AG04449 (cell line): ENCODE measurements at places on chromosomes 11 and 22.

DNA sequence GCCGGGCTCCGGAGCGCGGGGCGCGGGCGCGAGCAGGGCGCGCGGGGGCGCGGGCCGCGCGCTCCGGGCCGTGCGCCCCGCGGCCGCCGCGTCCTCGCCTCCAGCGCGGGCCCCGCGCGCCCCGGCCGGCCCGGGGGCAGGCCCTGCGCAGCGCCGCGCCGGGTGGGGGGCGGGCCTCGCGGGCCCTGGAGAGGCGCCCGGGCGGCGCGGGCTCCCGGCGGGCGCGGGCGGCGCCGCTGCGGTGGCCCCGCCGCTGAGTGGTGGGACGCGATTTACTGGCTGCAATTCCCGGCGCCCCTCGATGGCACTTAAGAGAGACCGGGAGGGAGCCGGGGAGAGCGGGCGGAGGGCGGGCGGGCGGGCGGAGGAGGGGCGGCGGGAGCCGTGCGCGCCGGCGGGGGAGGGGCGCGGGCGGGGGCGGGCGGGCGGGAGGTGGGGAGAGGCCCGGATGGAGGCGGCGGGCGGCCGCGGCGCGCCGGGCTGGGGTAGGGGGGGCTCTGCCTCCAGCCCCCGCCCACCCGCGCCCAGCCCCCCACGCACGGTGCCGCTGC lies 73.2 kb upstream of the TCF20 start:
- DNase-seq, result no peak

- no peak for DNase-seq
These were observed 53.1 kb upstream of the B3GAT1 start for GRCh38 chr11:134464981-134465730.

DNA sequence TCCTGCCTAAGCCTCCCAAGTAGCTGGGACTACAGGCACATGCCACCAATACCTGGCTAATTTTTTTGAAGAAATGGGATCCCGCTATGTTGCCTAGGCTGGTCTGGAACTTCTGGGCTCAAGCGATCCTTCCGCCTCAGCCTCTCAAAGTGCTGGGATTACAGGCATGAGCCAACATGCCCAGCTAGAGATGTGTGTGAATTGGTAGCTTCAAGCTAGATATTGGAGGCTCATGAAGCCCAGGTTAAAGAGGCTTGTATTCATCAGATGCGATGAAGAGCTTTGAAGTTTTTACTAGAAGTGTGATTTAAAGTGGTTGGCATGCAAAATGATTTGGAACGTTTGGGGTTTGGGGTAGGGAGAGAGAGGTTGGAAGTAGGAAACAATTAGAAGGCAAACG lies 19.6 kb downstream of the NF2 start:
- no peak for DNase-seq

- no peak for DNase-seq
These were observed 450 bp upstream of the BCL2L13 start for GRCh38 chr22:17638182-17638431.

DNA sequence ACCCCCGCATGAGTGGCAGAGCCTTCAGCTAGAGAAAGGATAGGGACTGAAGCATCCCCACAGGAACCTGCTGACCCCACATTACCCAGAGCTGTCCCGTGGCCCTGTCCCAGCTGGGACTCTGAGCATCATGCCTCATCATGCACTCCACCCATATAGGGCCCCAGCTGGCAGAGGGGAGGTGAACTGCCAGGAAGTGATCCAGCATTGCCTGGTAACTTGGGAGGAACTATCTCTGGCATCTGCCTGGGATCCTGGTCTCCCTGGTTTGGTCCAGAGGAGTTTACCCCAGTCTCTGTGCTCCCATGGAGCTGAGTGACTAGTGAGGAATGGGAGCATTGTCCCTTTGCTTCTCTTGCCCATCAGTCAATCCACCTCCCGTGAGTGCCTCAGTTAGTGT lies 228.8 kb downstream of the GRIK4 start:
- DNase-seq, result no peak

DNA sequence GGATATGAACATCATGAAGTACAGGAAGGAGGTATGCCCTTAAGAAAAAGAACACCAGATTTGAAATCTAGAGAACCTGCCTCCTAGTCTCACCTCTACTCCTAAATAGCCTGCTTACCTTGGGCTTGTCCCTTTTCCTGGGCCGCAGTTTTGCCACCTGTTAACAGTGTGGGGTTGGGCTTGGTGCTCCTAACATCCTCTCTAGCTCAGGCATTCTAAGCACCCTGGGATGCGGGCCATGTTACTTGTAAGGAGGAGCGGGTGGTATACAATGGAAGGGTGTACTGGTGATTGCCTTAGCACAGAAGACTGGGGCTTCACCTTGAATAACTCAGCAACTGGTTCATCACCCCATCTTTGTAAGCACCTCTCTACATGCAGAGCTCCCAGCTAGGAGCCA lies 48.7 kb downstream of the TIMP3 start:
- no peak for DNase-seq

DNA sequence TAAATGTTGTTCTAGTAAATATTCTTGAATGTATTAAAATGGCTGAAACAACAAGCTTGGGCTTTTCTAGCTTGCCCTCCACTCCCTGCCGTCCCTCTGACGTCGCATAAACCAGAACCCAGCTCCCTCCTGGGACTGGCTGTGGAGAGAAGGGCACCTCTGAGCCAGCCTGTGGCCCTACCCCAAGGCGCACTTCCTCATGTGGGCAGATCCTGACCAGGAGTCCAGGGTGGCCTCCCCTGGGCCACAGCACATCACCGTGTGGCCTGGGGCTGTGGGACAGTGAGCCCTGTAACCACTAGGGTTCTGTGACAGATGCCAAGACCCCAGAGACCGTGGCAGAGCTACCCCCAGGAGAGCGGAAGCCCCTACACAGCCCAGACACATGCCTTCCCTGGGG lies 10.2 kb upstream of the ADORA2A start:
- no peak for DNase-seq

DNA sequence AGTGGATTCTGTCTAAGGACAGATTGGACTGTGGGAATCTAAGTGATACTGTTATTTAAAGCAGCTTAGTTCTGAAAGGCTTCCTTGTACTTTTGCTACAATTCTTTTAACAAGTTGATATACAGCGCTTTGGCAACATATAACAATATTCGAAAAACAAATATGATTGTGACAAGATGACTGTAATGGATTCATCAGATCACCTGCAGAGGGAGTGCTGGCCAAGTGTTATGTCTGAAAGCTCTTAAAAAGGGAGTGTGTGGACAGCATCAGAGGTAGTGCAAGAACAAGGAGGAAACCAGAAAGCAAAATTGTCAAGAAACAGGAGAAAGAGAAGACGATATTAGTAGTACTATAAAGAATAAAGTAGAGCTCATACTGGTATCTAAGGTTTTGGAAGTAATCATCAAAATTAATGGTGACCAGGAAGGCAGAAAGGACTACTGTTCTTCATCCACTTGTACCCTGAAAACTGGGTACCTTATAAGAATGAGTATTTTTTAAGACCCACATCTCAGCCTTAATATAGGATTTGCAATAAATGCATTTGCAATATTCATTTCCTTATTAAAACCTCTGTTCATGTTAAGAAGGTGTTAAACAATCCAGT lies 1112.0 kb upstream of the CCDC90B start:
- DNase-seq, result no peak

DNA sequence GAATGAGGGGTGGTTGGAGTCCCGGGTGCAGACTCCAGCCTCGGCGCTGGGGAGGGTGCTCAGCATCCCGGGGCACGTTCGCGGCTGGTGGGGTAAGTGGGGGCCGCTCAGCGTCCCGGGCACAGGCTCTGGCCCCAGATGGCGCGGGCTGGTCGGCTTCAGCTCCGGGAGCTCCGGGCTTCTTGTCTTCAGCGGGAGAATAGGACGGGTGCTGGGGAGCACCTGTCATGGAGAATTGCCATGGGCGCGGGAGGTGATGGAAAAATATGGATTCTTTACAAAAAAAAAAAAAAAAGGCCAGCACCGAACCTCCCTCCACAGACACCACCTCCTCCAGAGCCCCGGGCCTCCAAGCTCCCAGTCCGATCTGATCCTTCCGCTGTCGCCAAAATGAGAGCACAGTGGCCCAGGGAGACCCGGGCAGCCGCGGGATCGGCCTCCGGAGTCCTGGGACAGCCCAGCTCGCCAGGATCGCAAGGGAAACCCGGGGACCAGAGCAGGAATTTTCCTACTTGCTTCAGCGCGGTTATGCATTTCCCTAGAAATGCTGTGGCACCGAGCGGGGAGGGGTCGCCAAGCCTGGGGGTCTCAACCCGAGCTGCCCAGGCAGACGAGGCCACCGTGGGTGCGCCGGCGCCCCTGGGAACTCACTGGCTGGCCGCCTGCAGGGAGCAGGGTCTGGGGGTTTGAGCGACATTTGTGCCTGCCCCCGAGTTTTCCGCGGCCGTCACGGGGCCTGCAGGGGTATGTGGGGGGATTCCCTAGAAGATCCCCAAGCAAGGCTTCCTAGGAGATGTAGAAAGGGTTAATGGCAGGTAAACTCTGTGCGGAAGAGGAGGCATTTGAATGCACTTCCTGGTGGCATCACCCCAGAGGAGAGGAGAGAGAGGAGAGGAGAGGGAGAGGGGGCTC lies 1336.9 kb downstream of the BRD1 start:
- DNase-seq, result no peak

DNA sequence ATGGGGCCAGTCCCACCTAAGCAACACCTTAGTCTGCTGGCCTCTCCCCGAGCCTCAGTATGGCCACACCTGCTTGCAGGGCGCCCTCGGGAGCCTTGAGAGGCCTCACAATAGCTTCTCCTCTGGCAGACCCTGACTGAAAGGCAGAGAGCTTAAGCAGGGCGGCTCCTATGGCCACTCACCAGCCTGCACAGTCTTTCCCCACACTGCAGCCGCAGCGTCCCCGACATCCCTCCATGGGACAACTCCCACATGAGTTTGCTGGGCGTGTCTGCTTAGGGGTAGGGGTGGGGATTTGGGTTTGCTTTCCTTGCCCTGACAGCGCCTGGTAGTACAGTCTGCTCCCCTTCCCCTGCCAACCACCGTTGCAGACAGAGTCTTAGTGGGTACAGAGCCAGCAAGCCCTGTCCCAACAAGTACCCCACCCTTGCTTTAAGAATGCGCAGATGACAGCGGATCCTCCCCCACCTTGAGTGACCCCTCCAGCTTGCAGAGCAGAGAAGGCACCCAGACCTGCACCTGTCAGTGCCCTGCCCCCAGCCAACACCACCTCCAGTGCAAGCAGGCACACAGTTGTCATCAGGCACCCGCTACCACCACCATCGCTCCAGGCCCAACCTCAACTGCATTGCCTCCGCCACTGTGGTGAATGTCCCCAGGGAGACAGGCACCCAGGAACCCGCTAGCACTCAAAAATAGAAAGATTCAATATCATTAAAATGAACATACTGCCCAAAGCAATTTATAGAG lies 413.8 kb upstream of the ARHGAP42 start:
- DNase-seq, result no peak

- no peak for DNase-seq
These were observed 40.8 kb downstream of the ABTB2 start for GRCh38 chr11:34317036-34317360.

GRCh38 chr11:123166071-123166559 lies 28.9 kb downstream of the CLMP start:
- DNase-seq, result peak; percentile 75

- no peak for DNase-seq
These were observed 6.0 kb upstream of the FXYD6 start for GRCh38 chr11:117882311-117882905.

DNA sequence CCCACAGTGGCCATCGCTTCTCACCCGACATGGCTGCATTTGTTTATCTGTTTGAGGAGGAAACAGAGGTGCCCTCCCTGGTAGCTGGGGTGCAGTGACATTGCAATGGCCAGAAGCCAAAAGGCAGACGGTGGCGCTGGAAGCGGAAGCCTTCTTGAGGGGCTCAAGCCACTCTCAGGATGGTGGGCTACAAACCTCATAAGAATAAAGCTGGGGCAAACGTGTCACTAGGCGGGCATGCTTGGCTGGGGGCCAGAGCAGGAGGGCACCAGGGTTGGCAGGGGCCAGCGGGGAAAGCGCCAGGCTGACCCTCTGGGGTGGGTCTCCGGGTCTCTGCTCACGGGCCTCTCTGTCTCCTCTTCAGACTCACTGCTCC lies 12.6 kb downstream of the TNNT3 start:
- DNase-seq, result no peak

DNA sequence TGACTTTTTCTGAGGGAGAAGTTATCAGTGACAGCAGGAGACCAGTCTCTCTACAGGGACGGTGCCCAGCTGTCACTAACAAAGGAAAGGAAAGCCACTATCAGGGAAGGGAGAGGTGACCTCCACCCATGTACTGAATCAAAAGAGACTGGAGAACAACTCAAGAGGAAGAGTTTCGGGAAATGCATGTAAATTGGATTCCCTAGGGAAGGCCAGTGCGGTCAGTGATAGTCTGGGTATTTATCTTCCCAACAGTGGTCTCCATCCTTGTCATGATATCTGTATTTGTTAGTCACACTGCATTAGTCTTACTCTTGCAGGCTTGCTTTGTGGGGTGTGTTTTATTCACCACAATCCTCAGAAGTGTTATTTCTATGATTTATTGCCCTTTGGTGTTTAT lies 193.4 kb upstream of the KIRREL3 start:
- DNase-seq, result no peak

- DNase-seq, result no peak
These were observed 199.5 kb downstream of the AASDHPPT start for GRCh38 chr11:106276859-106277436.

DNA sequence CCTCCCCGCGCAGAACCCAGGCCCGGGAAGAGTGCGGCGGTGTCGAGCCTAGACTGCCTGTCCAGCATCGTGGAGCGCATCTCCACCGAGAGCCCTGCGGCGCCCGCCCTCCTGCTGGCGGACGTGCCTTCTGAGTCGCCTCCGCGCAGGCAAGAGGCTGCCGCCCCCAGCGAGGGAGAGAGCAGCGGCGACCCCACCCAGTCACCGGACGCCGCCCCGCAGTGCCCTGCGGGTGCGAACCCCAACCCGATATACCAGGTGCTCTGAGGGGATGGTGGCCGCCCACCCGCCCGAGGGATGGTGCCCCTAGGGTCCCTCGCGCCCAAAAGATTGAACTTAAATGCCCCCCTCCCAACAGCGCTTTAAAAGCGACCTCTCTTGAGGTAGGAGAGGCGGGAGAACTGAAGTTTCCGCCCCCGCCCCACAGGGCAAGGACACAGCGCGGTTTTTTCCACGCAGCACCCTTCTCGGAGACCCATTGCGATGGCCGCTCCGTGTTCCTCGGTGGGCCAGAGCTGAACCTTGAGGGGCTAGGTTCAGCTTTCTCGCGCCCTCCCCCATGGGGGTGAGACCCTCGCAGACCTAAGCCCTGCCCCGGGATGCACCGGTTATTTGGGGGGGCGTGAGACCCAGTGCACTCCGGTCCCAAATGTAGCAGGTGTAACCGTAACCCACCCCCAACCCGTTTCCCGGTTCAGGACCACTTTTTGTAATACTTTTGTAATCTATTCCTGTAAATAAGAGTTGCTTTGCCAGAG lies 2.0 kb downstream of the MYOD1 start:
- no peak for DNase-seq
